ENCODE measurements at places on chromosomes 12 and 14. TPM values are rescaled to one million over a fixed set of nuclear protein-coding genes. Genes with fewer than 3 reads are reported as not detected.

Gene DYNC1H1
- total RNA-seq, result 579 TPM

Gene BCAT1
- total RNA-seq, result 125 TPM

DNA sequence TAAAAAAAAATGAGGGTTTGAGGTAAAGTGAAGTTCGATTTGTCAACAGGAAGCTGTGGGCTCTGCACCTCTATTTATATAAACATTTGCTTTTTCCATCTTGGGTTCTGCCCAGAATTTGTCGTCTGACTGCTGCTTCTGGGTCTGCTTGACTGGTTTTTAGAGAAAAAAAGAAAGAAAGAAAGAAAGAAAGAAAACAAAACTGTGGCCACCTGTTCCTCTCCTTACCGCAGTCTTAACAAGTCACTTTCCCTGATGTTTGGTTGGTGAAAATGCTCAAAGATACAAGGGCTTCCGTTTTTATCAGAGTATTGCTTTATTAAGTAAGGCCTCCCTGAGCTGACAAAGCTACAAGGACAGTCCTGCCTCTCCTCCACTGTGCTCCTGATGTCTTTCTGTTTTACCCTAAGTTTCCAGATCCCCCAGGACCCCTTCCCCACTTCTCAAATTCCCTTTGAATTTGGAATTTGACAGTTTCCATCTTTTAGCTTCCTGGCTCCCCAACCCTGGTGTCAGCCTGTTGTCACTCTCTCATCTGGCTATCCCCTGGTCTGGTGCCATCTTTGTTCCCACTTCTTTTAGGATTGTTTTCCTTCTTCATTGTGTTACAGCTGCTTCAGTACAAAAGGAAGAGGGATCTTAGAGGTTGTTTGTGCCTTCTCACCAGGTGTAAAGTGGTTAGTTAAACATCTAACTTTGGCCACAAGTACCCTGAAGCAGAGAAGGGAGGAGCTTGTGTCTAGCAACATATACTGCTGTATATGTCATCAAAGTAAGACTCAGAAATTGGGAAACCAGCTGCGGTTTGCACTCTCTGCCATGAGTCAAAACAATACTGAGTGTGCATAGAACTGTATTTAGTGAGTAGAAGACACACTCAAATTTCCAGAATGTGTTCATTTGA, 18.0 kb downstream of the MFAP5 start:
- ATAC-seq, result no peak

DNA sequence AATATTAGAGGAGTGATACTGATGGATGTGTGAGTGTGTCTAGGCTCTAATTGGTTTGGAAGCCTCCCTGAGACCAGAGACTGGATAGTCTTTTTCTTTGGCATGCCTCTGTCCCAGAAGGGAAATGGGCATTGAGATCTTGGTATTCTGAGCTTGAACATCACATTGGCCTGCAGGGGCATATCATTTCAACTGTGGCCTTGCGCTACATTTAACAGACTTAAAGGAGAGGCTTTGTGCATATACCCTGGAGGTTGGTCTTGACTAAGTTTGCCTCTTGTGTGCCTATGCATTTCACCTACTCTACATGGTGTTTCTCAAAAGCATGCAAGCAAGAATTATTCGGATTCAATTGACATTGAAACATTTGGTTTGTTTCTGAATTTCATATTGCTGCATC, 185.4 kb downstream of the TMTC2 start:
- no peak for ATAC-seq

GRCh38 chr12:70400124-70400523, 34.0 kb downstream of the KCNMB4 start:
- no peak for ATAC-seq

DNA sequence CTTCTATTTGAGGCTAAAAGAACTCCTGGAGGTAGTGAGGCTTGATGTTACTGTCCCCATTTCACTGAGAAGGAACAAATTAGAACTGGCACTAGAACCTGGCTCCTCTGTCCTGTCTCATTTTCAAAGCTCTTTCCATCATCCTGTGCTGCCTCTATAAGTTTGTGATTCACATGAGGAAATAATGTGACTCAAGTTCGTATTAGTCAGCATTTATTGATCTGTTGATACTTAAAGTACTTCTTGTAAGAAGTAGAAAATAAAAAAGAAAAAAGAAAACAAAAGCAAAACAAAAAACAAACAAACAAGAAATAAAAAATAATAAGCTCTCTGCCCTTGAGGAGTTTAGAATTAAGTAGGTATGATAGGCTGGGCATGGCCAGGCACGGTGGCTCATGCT, 2.3 kb upstream of the ESPL1 start:
- no peak for ATAC-seq

Gene NANOG
- 0.20 TPM for total RNA-seq
